ENCODE measurements at places on chromosomes 16 and 17.

- H3K27me3 ChIP-seq, result no peaks in the 10 kb centered on the region
- DNase-seq, result no peak
- H3K4me1 ChIP-seq, result no peaks in the 10 kb centered on the region
- no peak overlapping the region for H3K27ac ChIP-seq
- H3K36me3 ChIP-seq, result no peaks in the 10 kb centered on the region
These were observed 137.9 kb downstream of the SLC39A11 start for GRCh38 chr17:72954579-72954978.

DNA sequence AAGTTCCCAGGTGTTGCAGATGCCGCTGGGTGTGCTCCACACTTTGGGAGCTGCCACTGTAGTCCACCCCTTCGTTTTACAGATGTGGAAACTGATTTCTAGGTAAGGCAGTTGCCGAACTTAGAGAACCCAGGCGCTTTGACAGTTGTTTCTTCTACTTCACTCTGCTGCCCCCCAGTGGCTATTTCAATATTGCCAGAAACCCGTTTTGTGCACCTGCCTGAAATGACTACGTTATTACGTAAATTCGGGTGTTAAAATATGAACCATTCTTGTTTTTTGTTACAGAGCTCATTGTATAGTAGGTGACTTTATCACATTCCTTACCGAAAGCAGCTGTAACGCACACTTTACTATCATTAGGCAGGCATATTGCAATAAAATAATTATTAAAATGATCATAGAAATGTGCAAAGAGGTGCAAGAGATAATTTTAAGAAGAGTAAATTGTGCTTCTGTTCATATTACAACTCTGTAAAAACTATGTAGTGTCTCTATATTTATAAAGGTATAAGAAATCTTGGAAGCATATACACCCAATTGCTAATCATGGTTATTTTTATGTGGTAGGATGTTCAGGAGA, 44.9 kb downstream of the OTOA start:
- H3K36me3 ChIP-seq, result no peaks in the 10 kb centered on the region
- DNase-seq, result peak; percentile 86
- no peaks in the 10 kb centered on the region for H3K27me3 ChIP-seq
- H3K4me1 ChIP-seq, result peaks cover 10% of the 10 kb centered on the region
- H3K4me3 ChIP-seq, result no peak overlapping the region

DNA sequence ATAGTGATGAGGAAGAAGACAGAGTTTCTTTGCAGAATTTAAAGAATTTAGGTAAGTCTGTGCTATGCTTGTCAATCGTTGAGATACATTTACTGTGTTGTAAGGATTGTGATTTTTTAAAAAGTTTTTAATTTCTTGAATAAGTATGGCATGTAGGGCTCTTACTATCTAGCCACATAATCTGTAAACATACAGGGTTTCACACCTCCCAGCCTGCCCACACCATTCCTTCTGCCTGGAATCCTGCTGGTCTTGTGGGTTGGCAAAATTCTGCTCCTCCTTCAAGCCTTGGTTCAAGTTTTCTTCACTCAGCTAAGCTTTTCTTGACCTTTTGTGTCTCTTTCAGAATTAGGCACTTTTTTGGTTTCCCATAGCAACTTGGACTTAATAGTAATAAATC, 7.5 kb downstream of the ZNHIT3 start:
- no peak overlapping the region for H3K27ac ChIP-seq
- no peaks in the 10 kb centered on the region for H3K27me3 ChIP-seq
- H3K4me3 ChIP-seq, result no peak overlapping the region
- peaks cover 59% of the 10 kb centered on the region for H3K36me3 ChIP-seq

GRCh38 chr17:38916771-38917170, 8.6 kb upstream of the LASP1NB start:
- H3K36me3 ChIP-seq, result peaks cover 61% of the 10 kb centered on the region
- DNase-seq, result peak; percentile 5
- peaks cover 18% of the 10 kb centered on the region for H3K4me1 ChIP-seq
- H3K27ac ChIP-seq, result peak overlapping the region; percentile 55
- no peaks in the 10 kb centered on the region for H3K27me3 ChIP-seq
- H3K4me3 ChIP-seq, result no peak overlapping the region

DNA sequence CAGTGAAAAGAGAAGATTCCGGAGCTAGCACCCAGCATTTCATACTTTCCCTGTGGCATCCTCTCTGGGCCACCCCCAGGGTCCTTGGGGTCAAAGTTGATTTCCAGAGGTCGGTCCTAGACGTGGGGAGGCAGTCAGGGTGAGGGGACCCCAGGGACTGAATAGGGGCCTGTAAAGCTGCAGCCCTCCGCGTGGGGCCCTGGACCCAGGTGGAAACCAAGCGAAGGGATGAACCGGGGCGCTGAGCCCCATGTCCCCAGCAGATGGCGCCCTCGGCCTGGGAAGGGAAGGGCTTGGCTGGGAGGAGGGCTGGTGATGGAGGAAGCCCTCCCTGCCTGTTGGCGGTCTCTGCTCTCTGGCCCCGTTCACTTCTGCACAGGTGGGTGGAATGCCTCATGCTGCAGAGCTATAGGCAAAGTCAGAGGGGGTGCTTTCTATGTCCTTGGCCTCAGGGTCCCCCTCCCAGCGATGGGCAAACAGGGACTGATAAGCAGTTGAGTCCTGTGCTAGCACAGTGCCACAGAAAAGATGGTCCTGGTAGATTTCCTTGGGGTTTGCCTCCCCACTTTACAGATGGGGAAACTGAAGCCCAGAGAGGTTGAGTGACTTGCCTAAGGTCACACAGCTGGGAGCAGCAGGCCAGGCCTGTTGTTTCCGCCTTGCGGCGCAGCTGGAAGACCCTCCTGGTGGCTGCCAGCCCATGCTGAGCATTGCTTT, 163.4 kb upstream of the CIBAR2 start:
- no peak overlapping the region for H3K4me3 ChIP-seq
- H3K27ac ChIP-seq, result no peak overlapping the region
- H3K36me3 ChIP-seq, result no peaks in the 10 kb centered on the region
- DNase-seq, result peak; percentile 63
- no peaks in the 10 kb centered on the region for H3K4me1 ChIP-seq

DNA sequence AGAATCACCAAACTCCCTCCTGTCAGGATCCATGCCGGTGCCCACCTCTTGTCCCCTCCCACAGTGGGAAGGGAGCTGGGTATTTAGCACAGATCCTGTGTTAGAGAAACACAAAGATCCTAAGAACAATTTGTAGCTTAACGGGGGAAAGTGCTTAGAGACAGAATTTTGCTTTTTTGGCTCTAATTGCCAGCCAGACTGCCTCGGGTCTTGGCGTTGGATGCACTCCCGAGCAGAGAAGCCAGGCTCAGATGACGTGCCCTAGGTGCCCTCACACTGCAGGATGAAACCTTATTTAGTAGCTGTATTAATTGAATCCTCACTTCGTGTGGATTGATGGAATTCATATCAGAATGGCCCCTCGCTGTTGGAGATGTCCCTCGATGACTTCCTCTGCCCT, 22.5 kb upstream of the MAF start:
- no peak overlapping the region for H3K27ac ChIP-seq
- H3K27me3 ChIP-seq, result peaks cover 19% of the 10 kb centered on the region
- DNase-seq, result no peak
- H3K4me1 ChIP-seq, result peaks cover 68% of the 10 kb centered on the region

- peaks cover 30% of the 10 kb centered on the region for H3K27me3 ChIP-seq
- H3K36me3 ChIP-seq, result no peaks in the 10 kb centered on the region
- H3K27ac ChIP-seq, result no peak overlapping the region
- no peak for DNase-seq
- no peak overlapping the region for H3K4me3 ChIP-seq
These were observed 256.9 kb downstream of the C16orf95 start for GRCh38 chr16:87060034-87060986.

DNA sequence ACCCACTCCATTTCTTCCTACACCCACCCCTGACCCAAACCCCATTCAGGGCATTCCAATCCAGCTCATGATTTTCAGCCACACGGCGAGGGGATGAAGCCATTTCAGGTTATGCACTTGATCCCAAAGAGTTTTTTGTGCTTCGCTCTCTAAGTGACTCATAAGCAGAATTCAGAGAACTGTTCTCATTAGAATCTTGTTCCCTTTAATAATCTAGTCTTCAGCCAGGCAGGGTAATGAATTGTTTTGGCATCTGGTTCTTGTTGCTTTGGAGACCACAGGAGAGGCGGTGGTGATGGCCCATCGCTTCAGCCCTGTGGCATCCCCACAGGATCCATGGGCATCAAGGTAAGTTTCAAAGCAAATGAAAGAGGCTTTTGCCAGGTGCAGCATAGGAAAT, 4.8 kb upstream of the KRT31 start:
- no peak for DNase-seq
- peak overlapping the region; percentile 71 for H3K27ac ChIP-seq
- H3K27me3 ChIP-seq, result no peaks in the 10 kb centered on the region
- H3K4me3 ChIP-seq, result no peak overlapping the region
- H3K36me3 ChIP-seq, result no peaks in the 10 kb centered on the region
- H3K4me1 ChIP-seq, result peaks cover 39% of the 10 kb centered on the region

GRCh38 chr17:5031365-5032082, 3.7 kb downstream of the SLC52A1 start:
- H3K27ac ChIP-seq, result peak overlapping the region; percentile 93
- H3K4me1 ChIP-seq, result peaks cover 17% of the 10 kb centered on the region
- H3K27me3 ChIP-seq, result no peaks in the 10 kb centered on the region
- H3K4me3 ChIP-seq, result peak overlapping the region; percentile 79

GRCh38 chr16:14249291-14250032, 178.3 kb downstream of the MRTFB start:
- no peaks in the 10 kb centered on the region for H3K27me3 ChIP-seq
- DNase-seq, result peak; percentile 54
- H3K36me3 ChIP-seq, result peaks cover 6% of the 10 kb centered on the region
- no peaks in the 10 kb centered on the region for H3K4me1 ChIP-seq
- H3K4me3 ChIP-seq, result no peak overlapping the region
- no peak overlapping the region for H3K27ac ChIP-seq

- peaks cover 18% of the 10 kb centered on the region for H3K4me1 ChIP-seq
- peak; percentile 20 for DNase-seq
- H3K4me3 ChIP-seq, result peak overlapping the region; percentile 10
- H3K27ac ChIP-seq, result peak overlapping the region; percentile 47
These were observed 97.1 kb downstream of the TMEM100 start for GRCh38 chr17:55625521-55625920.

- no peak overlapping the region for H3K4me3 ChIP-seq
- no peaks in the 10 kb centered on the region for H3K4me1 ChIP-seq
- no peaks in the 10 kb centered on the region for H3K27me3 ChIP-seq
These were observed 50.9 kb downstream of the MRC2 start for GRCh38 chr17:62678214-62678919.

DNA sequence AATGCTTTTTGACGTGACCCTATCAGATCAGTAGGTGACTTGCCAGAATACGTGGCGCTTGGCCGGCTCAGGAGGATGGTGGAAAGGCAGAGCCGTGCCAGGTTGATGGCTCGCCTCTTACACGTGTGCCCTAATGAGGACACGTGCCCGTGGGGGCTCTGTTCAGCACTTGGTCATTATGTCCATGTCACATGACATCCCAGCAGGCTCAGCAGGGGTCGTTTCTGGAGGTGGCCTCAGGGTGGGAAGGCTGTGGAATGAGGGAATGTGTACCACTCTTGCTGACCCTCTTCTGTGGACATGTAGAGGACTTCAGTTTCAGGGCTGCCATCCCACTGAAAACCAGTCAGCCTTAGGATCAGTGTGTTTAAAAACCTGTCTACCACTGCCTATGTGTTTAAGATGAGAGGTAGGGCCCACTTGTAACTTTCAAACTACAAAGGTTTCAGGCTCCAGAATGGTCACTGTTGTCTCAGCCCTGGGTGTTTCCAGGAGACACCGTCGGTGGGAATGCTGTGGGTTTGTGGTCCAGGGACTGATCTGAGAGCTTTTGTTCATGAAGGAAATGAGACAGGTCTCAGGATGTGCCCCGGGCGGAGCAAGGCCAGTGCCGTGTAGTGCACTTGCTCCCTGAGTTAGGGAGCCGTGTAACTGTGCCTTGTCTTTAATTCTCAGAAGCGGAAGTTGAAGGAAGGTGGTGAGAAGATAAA, 12.1 kb downstream of the UBN1 start:
- no peak overlapping the region for H3K4me3 ChIP-seq
- no peak for DNase-seq
- H3K27me3 ChIP-seq, result no peaks in the 10 kb centered on the region
- H3K27ac ChIP-seq, result no peak overlapping the region

- peaks cover 11% of the 10 kb centered on the region for H3K36me3 ChIP-seq
- H3K4me3 ChIP-seq, result no peak overlapping the region
- no peak overlapping the region for H3K27ac ChIP-seq
- H3K4me1 ChIP-seq, result peaks cover 16% of the 10 kb centered on the region
- DNase-seq, result no peak
- H3K27me3 ChIP-seq, result no peaks in the 10 kb centered on the region
These were observed 42.1 kb downstream of the MPRIP start for GRCh38 chr17:17084317-17084835.

DNA sequence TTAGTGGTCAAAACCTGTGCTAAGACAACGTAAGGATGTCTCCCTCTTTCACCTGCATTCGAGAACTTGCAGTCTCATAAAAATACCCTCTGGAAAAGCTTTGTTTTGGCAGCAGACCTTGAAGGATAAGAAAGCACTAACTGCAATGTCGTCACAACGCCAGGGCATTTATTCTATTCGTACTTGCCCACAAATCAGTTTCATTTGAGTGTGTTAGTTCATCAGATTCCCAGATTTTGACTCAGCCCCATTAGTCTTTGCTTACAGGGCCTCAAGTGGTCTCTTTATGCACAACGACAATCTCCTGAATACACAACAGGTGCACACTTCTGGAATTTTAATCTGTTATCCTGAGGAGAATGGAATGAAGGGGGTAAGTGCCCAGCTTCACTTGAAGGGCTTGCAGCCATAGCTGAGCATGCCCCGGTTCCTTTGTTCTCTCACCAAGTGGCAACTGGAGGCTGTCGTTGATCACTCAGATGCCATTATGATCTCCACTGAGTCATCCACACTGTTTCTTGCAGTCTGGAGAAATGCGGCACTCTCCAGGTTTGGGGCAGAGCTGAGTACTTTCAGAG, 58.8 kb downstream of the CLEC19A start:
- no peaks in the 10 kb centered on the region for H3K4me1 ChIP-seq
- no peak for DNase-seq
- H3K4me3 ChIP-seq, result no peak overlapping the region

GRCh38 chr16:12574721-12575120, 229.0 kb downstream of the CPPED1 start:
- no peak for DNase-seq
- H3K36me3 ChIP-seq, result peaks cover 14% of the 10 kb centered on the region
- no peak overlapping the region for H3K27ac ChIP-seq
- H3K4me3 ChIP-seq, result no peak overlapping the region
- H3K27me3 ChIP-seq, result no peaks in the 10 kb centered on the region
